ENCODE measurements at places on chromosomes 3 and 15. TPM values are rescaled to one million over a fixed set of nuclear protein-coding genes. Genes with fewer than 3 reads are reported as not detected.

SCG3 gene
- total RNA-seq, result under 0.01 TPM

TMEM108 gene
- 7.3 TPM for total RNA-seq

IL12A gene
- total RNA-seq, result 0.52 TPM

CSTA gene
- 0.52 TPM for total RNA-seq

MOBP gene
- not detected for total RNA-seq

CSPG5 gene
- 1.0 TPM for total RNA-seq

GOLGA6B gene
- not detected for total RNA-seq

LNP1 gene
- 7.3 TPM for total RNA-seq

INKA1 gene
- total RNA-seq, result 11.5 TPM

DUOX2 gene
- total RNA-seq, result under 0.01 TPM

XCR1 gene
- not detected for total RNA-seq

AP2M1 gene
- total RNA-seq, result 168 TPM

CKMT1B gene
- under 0.01 TPM for total RNA-seq

PLSCR2 gene
- total RNA-seq, result not detected

ATP13A5 gene
- not detected for total RNA-seq

TGM4 gene
- total RNA-seq, result not detected

RHOV gene
- 1.0 TPM for total RNA-seq

SH3BP5 gene
- 24.0 TPM for total RNA-seq

RPL15 gene
- total RNA-seq, result 3,028 TPM

RAB11A gene
- 50.1 TPM for total RNA-seq

MKRN3 gene
- total RNA-seq, result 1.6 TPM

USP3 gene
- total RNA-seq, result 33.4 TPM

PLA1A gene
- total RNA-seq, result not detected

ONECUT1 gene
- total RNA-seq, result not detected

TICRR gene
- total RNA-seq, result 1.6 TPM

ZNF619 gene
- total RNA-seq, result 8.4 TPM

ULK3 gene
- total RNA-seq, result 18.3 TPM

CCDC80 gene
- 25.6 TPM for total RNA-seq

TF gene
- total RNA-seq, result 3.1 TPM

CYP19A1 gene
- 0.52 TPM for total RNA-seq

HIGD2B gene
- total RNA-seq, result not detected

KCNH8 gene
- total RNA-seq, result under 0.01 TPM

FGF7 gene
- total RNA-seq, result 7.3 TPM

SPESP1 gene
- 1.6 TPM for total RNA-seq

HCLS1 gene
- total RNA-seq, result 9.4 TPM
